CD4-positive, alpha-beta T cell treated with Interleukin-17A for 4 hours (primary cell): ENCODE measurements at places on chromosomes 3 and 15.
A peak's percentile ranks its signal among the peaks of the same experiment; 100 is the strongest.

DNA sequence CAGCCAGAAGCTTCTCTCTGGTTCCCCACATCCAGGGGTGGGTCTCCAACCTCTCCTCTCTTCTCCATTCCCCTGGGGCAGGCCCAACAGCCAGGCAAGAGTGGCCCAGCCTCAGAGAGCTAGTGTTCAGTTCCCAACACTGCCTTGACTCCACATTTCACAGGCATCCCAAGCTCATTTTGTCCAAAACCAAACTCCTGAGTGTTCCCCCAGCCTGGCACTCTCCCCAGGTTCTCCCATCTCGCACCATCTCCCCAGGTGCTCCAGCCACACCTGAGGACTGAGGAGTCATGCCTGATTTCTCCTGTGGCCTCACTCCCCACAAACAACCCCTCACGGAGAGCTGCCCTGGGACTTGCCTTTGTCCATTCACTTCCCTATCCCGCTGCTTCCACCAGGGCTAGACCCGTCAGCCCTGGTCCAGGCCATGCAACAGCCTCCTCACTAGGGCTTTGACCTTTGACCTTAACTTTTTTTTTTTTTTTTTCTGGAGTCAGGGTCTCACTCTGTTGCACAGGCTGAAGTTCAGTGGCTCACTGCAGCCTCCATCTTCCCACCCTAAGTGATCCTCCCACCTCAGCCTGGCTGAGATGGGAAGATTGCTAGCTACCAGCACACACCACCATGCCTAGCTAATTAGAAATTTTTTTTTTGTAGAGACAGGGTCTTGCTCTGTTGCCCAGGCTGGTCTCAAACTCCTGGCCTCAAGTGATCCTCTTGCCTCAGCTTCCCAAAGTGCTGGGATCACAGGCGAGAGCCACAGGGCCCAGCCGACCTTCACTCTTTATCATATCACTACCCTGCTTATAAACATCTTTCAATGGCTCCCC, 3.9 kb upstream of the CSK start:
- no peak for DNase-seq

DNA sequence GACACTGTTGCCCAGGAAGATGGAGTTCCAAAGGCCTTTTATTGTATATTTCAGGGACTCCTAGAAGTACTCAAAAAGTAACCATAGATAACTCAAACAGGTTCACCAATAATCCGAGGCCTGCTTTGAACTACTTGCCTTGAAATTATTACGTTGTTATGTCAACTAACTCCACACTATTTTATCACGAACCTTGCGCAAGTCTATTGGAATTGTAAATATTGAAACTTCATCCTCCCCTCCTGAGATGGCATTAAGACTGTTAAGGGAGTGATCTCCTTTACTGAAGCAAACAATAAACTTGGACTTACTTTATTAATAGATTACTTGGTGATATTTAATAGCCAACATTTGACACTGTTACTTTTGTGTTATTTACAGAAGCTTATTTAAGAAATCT, 199.6 kb upstream of the GADL1 start:
- DNase-seq = no peak

DNA sequence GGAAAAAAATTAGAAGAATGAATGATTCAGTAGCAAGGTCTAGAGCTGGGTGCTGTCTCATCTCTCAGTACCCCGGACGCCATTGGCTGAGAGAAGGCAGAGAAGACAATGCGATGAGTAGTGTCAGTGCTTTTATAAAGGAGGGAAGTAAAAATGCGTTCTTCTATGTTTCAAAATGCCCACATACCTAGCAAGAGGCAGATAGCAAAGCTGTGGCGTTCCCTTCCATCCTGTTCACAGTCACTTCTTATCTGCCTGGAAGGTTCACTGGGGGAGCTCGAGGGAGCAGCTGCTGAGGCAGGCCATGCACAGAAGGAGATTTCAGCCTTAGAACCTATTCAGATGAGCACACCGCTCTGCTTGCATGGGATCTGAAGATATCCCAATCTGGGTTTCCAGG, 234.0 kb downstream of the RPLP1 start:
- DNase-seq = no peak

GRCh38 chr3:56904552-56905215, 102.9 kb upstream of the ARHGEF3 start:
- DNase-seq = no peak

- peak; percentile 34 for DNase-seq
These were observed 70.5 kb upstream of the SEC13 start for GRCh38 chr3:10391391-10391790.

DNA sequence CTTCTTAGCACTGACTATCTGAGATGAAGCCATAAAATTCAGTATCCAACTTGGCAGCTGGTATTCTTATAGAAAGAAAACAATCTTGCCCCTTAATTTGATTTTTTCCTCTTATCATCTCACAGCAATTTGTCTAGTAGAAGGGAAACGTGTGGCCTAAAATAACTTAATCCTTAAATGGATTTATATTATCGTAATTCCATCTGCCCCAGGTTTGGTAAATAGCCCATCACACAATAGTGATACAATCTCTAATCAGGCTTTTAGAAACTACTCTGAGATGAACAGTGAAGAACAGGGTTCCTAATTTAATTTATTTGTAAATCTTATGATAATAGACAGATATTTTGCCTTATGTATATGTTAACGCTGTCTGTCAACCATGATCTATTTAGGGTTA, 24.8 kb downstream of the PEX5L start:
- no peak for DNase-seq

GRCh38 chr15:93894438-93895036, 336.8 kb upstream of the MCTP2 start:
- DNase-seq = no peak

GRCh38 chr3:97927704-97928103, 44.5 kb downstream of the RIOX2 start:
- DNase-seq = no peak
